ENCODE measurements at places on chromosomes 11 and 22.

GRCh38 chr11:103604310-103604709, 432.1 kb upstream of the DDI1 start:
- DNase-seq, result no peak

DNA sequence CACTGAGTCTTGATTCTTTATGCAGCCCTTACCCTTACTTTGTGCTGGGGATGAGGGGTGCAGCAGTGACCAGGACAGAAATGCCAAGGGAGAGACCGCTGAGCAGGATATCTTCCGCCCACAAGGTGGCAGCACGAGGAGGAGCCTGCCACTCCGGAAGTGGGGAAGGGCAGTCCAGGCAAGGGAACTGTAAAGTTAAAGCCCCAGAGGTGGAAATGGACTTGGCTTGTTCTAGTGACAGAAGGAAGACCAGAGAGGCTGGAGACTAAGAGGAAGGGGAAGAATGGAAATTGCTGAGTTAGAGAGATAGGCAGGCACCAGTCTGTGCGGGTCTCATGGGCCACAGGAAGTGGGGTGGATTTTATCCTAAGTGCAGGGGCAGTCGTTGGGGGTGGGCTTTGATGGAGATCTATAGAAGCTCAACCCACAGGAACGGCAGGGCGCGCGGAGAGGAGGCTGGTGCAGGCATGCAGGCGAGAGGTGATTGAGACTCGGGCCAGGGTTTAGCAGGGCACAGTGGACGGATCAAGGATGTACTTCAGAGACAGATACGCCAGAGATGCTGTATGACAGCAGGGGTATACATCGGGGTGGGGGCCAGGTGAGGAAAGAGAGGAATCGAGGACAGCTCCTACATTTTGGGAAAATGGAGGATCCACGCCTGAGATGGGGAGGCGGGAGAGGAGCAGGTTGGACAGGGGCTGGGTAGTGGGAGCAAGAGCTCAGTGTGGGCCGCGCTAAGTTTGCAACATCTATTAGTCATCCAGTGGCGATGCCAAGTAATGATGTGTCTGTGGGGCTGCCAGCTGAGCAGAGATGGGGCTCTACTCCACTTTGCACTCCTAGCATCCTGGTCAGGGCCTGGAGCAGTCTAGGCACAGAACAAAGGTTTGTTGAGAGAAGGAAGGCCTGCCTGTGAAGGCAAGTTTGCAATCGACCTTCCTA, 3.3 kb upstream of the GRK2 start:
- DNase-seq, result no peak

GRCh38 chr11:46987183-46987582, 50.6 kb downstream of the CSTPP1 start:
- no peak for DNase-seq

DNA sequence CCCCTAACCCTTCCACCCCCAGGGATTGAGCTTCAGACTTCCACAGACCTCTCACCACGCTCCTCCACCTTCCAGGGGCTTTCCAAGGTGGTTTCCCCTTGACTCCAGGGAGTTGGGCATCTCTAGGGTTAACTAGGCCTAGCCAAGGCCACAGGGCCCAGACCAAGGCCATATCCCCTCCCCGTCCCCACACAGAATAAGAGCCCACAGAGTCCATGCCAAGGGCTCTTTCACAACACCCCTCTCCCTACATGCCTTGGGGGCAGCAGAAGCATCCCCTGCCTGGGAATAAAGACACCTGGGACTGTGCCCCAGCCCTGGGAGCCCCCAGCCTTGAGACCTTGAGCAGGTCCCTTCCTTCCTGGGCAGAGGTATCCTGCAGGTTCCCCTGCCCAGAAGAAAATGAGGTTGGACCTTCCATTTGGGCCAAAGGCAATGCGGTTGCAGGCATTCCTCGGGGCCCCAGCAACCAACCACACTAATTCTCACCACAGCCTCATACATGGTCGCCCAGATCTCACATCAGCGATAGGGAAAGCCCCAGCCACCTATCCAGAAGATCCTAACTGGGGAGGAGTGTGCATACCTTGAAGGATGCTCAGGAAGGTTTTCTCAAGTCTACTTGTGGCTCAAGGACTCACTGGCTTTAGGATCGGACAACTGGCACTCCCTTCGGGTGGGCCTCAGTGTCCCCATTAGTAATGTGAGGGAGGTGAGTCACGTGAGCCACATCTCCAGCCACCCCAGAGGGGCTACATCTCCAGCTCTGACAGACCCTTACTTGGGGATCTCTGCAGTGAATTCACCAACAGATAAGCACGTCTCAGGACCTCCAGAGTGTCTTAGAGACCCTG, 1.7 kb downstream of the GDPD5 start:
- DNase-seq, result no peak

GRCh38 chr11:44235765-44236201, 74.2 kb downstream of the ALX4 start:
- no peak for DNase-seq

DNA sequence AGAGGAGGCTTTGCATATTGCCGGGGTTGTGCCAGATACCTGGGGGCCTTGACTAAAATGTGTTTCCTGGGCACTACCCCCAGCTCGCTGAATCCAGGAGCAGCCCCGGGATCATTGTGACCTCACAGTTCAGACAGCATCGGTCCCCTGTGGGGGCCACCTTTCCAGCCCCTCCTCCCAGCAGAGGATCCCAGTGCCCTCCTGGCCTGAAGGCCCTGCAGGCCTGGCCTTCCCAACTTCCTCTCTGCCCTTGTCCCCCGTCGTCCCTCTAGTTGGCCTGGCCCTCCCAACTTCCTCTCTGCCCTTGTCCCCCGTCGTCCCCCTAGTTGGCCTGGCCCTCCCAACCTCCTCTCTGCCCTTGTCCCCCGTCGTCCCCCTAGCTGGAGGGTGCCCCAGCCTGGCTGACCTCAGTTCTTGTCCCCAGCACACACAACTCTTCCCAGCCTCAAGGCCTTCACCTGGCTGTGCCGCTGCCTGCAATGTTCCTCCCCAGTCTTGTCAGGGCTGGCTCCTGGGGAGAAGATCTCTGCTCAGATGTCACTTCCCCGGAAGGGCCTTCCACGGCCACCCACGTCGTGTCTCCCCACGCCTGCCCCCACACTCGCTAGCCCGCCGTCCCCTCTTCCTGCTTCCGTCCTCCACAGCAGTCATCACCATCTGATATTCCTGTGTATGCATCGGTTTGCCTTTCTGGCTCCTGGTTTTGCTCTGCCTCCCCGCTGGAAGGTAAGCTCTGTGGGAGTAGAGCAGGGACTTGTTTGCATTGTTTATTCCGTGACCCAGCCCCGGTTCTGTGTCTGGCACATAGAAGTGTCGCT, 12.6 kb upstream of the ANO1 start:
- DNase-seq, result no peak

DNA sequence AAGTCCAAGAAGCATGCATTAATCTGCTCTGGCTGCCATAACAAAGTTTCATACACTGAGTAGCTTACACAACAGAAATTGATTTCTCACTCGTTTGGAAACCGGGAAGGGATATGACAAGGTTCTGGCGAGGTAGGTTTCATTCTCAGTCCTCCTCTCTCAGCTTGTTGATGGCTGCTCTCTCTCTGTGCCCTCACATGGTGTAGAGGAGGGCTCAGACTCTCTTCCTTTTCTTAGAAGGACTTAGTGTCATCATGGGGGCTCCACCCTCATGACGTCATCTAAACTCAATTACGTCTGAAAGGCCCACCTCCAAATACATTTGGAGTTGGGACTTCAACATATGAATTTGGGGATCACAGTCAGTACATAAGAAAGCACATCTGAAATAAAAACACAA, 18.6 kb downstream of the GLYATL1 start:
- no peak for DNase-seq

- DNase-seq, result no peak
Measured at GRCh38 chr11:133663135-133663985, 131.1 kb upstream of the OPCML start.

- DNase-seq, result no peak
Measured at GRCh38 chr11:61325649-61326414, 7.1 kb downstream of the DDB1 start.

- DNase-seq, result peak; percentile 61
Measured at GRCh38 chr11:47152953-47153950, 23.4 kb downstream of the ARFGAP2 start.

DNA sequence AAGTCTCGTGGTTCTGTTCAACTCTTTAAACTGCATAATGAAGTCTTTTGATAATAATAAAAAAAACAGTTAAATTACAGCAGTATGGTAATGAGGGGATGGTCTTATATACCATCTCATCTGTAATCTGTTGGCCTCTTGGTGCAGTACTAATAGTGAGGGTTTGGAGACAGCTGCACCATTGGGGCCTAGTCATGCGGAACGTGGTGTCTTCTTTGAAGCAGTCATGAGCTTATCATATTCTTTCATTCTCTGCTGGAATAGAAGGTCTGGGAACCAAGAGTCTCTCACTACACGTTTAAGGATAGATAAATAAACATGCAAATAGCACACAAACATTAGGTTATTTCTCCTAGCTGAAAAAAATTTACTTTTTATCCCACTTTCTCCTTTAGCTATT, 40.9 kb upstream of the OR9Q1 start:
- no peak for DNase-seq

DNA sequence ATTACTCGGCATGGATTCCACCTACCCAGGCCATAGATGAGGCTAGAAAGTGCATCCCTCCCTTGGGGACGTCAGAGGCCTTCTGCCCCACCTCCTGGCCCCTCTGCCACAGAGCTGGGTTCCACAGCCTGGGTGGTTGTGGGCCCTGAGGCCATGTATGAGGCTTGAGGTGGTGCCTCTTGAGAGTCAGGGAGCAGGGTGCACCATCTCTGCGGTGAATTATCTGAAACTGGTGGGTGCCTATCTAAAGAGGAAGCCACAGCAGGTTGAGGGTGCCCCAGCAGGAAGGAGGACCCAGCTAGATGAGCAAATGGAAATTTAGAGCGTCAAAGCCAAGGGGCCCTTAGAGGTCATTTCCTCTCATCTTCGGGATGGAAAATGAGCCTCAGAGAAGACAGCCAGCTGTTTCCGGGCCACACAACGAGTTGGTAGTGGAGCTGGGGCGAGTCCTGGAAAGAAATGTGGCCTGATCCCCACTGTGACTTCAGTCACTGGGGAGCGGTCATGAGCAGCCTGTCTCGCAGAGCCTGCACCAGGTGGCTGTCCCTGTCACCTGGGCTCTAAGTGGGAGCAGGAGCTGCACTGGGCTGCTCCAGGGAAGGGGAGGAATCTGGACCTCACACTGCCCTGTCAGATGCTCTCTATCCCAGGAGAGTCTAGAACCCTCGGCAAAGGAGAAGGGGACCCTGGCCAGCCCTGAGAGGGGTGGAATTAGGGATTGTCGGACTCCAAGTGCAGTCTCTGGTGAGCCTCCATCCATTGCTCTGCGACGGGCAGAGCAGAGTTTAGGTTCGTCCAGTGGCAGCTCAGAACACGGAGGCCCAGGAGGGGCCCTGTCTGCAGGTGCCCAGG, 7.3 kb downstream of the ADORA2A start:
- DNase-seq, result no peak

- no peak for DNase-seq
Measured at GRCh38 chr22:46679706-46680269, 58.3 kb downstream of the CERK start.
